T-helper 2 cell treated with Interferon-gamma antibody and Interleukin-4, amounts not matched to agents 5 μg/mL and 100 μg/mL, for 36 hours (primary cell): ENCODE measurements at places on chromosomes 2 and 18.

- no peak for DNase-seq
Measured at GRCh38 chr2:113978524-113979190, 88.8 kb downstream of the ACTR3 start.

DNA sequence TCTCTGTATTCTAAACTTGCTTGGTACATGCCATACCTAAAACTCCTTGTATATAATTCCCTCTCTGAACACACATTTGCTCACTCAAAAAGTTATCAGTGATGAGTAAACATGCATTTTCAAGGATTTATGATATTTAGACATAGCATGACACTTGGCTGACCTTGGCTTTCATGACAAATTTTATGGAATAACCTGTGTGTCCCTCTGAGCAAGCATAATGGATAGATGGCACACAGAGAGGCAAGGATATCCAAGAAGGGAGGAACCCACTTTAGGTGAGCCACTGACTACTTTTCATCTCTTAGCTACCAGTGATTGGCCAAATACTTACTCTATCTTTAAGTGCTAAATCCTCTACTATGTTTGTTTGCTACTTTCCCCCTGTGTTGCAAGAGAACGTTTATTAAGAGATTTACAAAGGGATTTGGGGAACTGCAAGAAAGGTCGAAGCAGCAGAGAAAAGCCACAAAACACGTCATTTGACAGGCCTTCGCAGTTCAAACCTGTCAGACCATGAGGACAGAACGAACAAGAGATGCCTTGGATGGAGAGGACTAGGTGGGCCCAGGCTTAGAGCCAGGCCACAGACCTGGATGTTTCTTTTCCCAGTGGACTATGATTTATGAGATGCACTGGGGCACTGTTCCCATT lies 379.9 kb downstream of the NBAS start:
- DNase-seq: no peak

DNA sequence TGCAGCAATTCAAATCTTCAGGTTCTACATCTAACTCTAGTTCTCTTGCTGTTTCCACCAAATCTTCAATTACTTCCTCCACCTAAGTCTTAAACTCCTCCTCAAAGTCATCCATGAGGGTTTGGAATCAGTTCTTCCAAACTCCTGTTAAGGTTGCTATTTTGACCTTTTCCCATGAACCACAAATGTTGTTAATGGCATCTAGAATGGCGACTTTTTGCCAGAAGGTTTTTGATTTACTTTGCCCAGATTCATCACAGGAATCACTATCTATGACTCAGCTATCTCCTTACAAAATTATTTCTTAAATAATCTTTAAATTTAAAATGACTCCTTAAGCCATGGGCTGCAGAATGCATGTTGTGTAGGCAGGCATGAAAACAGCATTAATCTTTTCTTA lies 368.9 kb upstream of the TNP1 start:
- no peak for DNase-seq

DNA sequence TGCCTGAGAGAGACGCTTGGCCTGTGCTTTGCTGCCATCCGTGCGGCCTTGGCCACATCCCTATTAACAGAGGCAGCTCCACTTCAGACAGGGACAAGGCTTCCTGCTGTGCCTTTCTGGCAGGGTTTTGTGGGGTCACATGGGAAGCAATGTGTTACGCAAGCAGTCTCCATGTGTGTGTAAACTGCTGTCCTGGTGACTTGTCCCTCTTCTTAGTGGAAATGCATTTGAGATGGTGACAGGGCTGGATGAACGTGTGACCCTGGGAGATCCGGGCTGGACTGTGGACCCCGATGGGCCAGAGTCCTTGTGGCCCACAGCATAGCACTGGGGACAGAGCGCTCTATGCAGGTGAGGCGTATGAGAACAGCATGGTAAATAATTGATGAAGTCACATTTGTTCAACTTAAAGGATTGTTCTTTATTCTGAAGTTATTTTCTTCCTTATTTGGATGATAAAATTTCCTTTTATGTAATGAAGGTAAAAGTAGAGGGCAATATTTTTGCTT lies 23.2 kb downstream of the ASB1 start:
- DNase-seq: peak; percentile 1

DNA sequence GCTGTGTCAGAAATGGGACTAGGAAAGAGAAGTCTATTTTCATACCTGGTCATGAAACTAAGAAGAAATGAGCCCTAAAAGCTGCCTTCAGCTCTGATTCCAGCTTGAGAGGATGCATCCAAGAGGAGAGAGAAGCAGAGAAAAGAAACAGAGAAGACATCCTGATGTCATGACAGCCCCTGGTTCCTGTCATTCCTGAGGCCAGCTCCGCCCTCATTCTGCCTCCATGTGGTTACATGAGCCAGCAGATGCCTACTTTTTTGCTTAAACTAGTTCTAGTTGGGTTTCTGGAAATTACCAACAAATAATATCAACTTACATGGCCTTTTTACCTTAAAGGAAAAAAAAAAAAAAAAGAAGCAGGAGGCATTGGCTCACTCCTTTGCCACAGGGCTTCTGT lies 14.1 kb upstream of the ACKR3 start:
- no peak for DNase-seq

DNA sequence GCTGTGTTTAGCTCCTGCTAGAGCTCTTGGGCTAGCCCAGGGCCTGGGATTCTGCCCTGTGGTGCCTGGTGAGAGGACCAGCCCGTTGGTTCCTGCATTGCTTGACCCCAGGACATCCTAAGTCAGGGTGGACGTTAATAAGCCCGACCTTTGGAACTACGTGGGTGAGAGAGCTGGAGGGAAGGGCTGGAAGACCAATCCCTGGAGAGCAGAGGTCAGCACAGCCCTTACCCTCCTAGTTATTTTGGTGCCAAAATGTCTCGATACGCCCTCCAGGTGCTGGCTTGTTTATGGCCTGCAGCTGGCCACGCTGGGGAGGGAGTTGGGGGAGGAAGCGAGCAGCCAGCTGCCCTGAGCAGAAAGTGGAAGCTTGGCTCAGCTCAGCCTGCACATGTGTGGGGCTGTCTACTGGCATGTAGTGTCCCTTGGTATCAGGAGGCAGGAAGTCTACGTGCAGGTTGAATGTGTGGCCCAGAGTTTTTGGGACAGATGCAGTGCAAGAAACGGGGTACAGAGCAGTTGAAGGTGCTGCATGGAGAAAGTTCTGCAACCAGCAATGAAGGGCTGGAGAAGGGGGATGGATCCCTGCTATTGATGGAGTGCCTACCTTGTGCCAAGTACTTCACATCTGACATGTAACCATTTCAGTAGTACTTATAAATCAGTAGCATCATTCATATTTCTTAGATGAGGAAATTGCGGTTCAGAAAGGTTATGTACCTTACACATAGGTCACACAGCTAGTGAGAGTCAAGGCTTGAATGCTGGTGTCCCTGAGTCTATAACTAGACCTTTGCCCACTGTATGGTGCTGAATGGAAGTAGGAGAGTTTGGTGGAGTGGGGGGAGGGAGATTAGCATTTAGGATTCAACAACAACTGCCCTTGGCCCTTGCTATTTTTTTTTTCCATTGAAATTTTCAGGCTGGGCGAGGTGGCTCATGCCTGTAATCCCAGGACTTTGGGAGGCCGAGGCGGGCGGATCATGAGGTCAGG lies 5.0 kb upstream of the DGKD start:
- no peak for DNase-seq

DNA sequence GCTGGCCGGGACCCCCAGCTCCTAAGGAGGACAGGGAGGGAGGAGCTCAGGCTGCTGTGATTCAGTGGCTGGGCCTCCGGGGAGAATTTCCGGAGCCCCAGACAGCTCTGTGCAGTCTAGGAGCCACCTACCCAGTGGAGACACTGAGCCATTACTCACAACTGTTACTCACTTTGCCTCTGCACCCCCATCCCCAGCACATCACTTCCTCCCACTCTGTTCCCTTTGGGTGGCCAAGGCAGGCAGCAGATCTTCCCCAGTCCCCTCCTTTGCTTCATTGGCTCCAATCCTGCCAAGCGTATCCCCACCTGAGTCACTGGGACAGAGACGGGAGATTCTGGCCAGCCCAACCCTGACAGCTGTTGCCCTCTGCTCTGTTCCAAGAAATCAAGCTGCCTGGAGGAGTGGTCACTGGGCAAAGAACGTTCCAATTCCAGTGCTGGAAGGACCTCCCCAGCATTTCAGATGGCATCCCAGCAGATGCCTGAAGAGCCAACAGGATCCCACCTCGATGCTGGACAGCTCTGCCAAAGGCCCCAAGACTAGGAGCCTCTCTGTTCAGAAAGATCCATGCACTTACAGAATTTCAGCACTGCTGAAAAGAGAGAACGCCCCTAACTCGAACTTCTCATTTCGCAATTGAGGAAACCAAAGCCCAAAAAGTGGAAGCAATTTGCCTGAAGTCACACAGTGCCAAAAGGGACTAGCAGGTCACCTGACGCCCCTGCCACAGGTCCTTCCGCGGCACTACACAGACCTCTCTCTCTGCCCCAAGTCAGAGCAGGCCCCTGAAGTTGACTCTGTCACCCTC lies 68.3 kb downstream of the TNS1 start:
- DNase-seq: no peak

GRCh38 chr2:7210712-7211111 lies 293.5 kb downstream of the RNF144A start:
- no peak for DNase-seq

GRCh38 chr2:96591494-96591893 lies 46.6 kb downstream of the KANSL3 start:
- DNase-seq: no peak

GRCh38 chr2:30894498-30895119 lies 87.4 kb upstream of the CAPN13 start:
- no peak for DNase-seq

- DNase-seq: no peak
Measured at GRCh38 chr2:98886066-98886554, 49.9 kb downstream of the CRACDL start.

DNA sequence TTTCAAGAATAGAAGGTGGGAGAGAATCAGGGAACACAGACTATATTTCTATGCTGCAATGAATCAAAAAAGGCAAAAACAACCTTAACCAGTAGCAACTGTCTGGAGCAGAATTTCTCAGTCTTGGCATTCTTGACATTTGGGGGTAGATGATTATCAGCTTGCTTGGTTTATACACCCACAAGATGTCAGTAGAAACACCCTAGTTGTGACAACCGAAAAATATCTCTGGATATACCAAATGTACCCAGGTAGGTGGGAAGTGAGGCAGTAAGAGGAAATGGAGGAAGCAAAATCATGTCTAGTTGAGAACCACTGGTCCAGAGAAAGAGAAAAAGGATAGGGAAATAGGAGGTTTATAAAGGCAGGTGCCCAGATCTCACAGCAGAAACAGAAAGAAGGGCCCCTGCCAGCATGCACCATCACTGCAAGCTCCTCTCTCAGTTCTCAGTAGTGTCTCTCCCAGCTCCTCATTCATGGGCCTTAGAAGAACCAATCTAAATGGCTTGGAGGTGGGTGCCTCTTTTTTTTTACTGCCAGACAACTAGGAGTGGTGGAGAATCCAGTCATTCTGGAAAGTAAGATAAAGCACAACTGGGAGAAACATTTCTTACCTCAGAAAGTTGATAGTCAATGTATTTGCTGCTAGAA lies 50.4 kb downstream of the MBD2 start:
- peak; percentile 56 for DNase-seq

- DNase-seq: no peak
Measured at GRCh38 chr2:169105476-169105875, 36.1 kb downstream of the DHRS9 start.

GRCh38 chr2:241576293-241576654 lies 17.7 kb downstream of the BOK start:
- DNase-seq: no peak

GRCh38 chr2:141027221-141027620 lies 1103.6 kb downstream of the LRP1B start:
- DNase-seq: no peak

DNA sequence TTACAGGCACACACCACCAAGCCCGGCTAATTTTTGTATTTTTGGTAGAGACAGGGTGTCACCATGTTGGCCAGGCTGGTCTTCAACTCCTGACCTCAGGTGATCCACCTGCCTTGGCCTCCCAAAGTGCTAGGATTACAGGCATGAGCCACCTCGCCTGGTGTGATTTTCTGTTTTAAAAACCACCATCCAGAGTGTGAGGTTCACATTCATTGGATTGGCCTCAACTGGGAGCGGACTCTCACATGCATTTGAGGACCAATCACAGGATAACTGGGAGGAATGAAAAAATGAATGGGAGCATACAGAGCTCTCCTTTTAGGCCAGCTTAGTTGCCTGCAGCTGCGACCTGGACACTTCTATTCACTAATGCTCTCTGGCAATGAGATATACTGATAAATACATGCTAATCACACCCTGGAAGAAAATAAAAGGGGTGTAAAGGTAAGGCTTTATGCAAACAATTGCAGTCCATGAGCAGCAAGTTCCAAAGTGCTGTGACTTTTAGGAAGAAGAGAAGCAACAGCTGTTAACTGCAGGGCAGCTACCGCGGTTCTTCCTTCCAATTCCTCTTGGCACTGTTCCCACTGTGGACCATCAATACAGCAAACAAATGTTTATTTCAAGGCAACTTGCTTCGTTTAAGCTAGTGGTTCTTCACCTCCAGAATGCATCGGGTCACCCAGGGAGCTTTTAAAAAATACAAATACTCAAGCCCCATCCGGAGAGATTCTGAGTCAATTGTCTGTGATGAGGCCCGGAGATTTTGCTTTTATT lies 49.5 kb upstream of the FZD5 start:
- no peak for DNase-seq

DNA sequence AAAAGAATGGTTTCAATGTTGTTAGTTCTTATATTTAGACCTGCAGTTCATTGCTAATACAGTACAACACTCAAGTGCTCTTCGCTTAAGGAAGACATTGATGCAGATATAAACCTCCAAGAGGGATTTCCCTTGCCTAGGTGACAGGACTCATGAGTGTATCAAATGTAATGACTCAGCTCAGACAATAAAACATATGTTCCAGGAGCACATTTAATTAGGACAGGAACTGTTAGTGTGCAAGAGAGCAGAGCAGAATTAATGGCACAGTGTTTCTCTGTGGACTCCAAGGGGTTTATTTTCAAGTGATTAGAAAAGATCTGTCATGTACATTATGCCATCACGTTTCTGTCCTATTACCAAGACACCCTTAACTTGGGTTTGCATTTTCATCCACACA lies 375.0 kb downstream of the LRRTM4 start:
- no peak for DNase-seq

DNA sequence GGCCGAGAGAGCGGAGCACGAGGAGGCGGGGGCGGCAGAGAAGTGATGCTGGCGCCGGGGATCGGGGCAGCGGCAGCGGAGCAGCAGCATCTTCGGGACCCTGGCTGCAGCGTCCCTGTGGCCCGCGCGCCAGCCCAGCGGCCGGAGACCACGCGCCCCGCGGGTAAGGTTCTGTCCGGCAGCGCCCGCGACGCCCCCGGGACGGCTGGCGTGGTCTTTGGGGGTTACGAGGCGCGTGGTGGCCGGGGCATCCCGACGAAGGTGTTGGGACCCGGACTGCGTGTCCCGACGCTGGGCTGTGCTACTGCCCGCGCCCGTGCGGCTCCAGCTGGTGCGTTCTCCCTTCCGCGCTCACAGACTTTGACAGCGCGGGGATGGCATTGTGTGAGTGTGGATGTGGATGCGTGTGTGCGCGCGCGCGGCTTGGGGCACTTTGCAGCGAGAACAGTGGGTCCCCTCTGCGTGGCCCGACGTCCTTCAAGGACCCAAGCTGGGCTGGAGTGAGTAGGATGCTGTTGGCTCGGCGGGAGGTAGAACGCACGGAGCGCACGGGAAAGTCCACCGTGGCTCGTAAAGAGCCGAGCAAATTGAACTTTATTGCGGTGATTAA lies 405.0 kb downstream of the XIRP2 start:
- DNase-seq: no peak

- DNase-seq: no peak
Measured at GRCh38 chr2:208099682-208100470, 24.4 kb downstream of the CRYGD start.
